Frontal cortex (tissue), 4 donors: ENCODE measurements at places on chromosomes 3 and 15.
A peak's percentile ranks its signal among the peaks of the same experiment; 100 is the strongest.

- DNase-seq, result no peak
Measured at GRCh38 chr15:72206677-72207000, 9.1 kb upstream of the GRAMD2A start.

- no peak for DNase-seq
Measured at GRCh38 chr15:78411061-78411460, 27.0 kb upstream of the IREB2 start.

DNA sequence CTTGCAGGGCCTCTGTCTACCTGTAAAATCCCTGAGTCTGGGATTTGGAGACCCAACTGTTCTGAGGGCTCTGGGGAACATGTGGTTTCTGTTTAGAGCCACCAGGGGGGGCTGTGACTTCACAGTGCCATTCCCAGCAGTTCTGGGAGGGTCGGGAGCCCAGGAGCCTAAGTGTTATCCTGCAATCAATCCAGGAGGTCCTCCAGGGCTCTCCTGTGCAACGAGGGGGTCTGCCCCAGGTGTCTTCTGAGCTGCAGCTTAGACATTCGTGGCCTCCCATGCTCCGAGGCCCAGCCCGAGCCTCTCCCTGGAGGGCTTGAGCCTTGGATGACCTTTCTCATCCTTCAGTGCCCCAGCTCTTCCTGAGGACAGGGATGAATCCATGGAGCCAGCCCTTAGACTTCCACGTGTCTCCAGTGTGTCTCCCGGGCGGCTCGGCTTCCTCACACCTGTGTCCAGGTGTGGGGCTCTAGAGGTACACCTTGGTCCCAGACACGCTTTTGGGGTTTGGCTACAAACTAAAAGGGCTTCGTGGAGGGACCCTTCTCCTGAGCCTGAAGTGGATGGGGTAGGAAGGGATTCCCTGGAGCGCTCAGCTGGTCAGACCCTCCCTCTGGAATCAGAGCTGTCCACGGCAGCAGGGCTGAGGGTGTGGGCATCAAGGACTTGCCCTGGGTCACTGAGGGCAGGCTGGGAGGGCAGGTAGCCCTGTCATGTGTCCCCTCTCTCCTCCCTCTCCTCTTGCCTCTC, 20.3 kb upstream of the ABTB1 start:
- peak; percentile 71 for DNase-seq

GRCh38 chr3:187266691-187267090, 24.8 kb downstream of the MASP1 start:
- no peak for DNase-seq

DNA sequence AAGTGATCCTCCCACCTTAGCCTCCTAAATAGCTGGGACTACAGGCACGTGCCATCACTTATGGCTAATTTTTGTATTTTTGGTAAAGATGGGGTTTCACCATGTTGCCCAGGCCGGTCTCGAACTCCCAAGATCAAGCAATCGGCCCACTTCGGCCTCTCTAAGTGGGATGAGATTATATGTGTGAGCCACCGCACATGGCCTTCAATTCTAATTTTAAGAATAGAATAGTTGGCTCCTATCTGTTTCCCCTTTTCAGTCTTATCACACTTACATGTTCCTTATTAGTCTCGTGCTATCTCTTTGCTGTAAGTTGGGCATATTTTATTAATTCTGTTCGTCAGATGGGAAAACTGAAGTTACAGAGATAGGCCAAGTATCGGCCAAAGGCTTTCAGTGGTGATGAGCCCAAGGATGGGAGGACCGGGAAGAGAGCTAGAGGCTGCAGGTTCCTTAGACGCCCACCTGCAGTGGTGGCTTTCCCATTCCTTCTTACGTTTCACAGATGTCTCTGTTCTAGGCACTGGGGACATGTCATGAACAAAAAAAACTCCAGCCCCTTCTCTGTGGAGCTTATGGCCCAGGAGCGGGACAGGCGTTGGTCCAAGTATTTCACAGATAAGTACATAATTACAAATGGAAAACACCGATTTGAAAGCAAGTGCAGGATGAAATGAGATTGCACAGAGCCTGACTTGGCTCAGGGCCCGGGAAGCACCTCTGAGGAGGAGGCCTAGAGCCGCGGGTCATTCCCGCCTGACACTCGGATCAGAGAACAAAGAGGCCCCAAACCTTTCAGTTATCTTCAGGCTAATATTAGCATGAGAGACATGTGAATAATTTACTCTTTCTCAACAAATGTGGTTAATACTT, 91.1 kb upstream of the KLF13 start:
- DNase-seq, result no peak

- DNase-seq, result no peak
Measured at GRCh38 chr3:32852146-32852545, 34.3 kb downstream of the TRIM71 start.

DNA sequence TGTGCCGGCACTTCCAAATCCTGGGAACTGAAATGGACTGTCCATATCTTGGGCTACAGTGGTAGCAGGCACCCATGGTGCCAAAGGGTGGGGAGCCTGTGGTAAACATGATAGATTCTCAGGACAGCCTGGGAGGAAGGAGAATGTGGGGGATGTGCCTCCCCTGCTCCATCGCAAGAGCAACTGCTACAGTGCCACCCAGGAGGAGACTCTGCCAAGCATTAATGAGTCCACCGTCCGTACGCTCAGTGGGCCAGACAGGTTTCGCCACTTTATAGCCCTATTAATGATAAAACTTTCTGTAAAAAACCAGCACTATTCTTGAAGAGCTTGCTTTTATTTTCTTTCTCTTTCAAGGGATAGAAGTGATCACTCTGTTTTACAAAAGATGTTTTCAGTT, 75.2 kb downstream of the FMN1 start:
- no peak for DNase-seq

- DNase-seq, result no peak
Measured at GRCh38 chr3:71398157-71398836, 185.2 kb downstream of the FOXP1 start.

GRCh38 chr3:182180654-182181385, 469.1 kb downstream of the SOX2 start:
- no peak for DNase-seq

GRCh38 chr3:171195686-171196085, 169.2 kb upstream of the SLC2A2 start:
- DNase-seq, result no peak

DNA sequence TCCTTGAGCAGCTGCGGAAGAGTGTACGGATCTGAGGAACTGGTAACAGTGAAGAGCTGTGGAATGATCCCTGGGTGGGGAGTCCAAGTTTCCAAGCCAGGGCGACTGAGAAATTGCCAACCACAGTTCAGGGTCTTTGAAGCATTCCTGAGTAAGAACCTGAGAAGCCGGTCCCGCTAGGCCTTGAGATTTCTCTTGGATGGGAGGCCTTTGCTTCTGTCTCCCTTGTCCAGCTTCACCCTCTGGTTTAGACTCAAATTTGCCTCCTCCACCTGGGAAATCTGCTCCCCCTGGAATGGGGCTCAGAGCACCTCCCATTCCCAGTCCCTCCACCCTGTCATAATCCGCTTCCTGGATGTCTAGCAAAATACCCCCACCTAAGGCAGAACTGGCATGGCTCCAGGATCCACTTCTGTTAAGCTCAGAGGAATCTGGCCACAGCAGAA, 127.7 kb upstream of the DLG1 start:
- DNase-seq, result no peak
